ENCODE measurements at places on chromosomes 2 and 18.

DNA sequence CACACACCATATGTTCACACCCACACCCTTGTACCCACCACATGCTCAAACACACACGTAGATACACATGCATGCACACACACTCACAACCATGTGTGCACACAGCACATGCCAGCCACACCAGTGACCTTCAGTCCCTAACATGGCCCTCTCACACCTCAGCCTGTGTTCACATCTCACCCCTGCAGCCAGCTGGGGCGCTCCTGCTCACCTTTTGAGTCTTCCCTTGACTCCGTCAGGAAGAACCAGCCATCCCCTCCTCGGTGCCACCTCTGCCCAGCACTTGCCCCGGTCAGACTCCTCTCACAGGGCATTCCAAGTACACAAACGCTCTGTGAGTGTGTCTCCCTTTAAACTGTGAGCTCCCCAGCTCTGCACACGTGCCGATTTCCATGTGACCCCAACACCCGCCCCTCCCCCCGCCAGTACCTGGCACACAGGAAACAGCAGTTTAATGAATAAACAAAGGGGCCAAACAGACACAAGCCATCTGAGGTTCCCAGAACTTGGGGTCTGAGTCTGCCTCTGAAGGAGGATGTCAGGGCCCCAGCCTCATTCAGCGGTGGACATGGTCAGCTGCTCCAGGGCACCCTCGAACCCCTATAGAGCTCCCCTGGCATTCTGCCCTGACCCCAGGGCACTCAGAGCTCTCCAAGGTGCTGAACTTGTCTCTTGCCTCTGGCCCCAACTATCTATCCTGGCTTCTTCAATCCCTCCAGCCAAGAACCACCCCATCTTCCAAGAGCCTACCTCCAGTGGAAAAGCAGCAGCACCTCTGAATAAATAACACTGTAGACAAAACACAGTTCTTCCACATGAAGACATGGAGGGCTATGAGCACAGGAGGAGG, 252.9 kb downstream of the ATAD2B start:
- DNase-seq: no peak

DNA sequence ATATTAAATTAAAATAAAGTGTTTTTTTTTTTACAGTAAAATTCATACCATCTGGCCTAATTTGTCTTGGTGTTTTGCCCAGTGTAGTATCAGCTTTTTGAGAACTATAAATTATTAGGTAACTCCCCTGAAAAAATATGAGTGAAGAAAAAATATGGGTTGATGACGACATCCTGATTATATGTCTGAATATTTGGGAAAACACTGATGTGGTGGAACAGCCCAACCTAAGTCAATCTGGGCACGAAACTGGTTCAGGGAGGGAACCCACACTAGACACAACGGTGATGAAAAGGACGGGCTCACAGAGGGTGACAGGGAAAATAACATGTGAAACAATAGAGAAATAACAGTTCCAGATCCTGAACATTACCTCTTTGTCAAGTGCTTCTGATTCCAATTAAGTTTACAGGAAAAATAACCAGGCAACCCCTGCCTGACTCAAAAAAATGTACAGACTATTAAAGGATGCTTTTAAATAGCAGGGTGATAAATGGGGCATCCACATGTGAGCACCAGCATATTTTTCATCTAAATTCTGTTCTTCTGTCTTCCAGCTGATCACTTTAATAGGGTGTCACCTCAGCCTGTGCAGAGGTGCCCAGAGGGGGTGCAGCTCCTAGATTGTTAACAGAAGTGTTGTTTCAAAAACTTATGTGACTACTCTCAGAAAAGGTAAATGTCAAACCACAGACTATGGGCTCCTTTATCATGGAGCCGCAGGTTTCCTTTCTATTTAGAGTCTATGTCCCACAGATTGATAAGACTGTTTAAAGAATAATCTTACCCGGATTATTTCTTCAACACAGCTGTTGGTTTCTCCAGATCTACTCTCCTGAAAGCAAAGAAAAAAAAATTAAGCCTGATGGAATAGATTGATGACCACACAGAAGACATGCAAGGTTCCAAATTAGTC, 305.4 kb downstream of the AFF3 start:
- peak; percentile 62 for DNase-seq

DNA sequence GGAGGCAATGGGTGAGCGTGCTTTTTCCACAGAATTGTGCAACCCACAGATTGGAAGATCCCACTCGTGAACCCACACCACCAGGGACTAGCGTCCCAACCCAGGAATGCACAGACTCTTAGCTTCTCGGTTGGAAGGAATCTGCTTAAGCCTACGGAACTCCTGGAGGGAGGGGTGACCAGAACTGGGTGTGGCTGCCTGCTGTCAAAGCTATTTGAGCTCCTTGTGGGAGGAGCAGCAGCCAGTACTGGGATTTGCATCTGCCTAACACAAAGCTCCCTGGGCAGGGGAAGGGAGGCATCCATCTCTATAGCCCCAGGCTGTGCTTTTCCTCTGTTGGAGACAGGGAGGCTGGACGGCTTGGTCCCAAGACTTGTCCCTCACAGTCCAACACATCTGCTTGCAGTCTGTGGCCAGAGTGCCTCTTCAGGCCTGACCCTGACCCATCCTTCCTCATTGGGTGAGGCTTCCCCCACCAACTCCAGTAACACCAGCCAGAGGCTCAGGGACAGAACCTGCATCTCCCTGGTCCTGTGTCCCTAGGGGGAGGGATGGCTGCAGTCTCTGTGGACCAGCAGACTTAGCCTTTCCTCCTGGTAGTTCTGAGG, 27.9 kb downstream of the HNMT start:
- no peak for DNase-seq

DNA sequence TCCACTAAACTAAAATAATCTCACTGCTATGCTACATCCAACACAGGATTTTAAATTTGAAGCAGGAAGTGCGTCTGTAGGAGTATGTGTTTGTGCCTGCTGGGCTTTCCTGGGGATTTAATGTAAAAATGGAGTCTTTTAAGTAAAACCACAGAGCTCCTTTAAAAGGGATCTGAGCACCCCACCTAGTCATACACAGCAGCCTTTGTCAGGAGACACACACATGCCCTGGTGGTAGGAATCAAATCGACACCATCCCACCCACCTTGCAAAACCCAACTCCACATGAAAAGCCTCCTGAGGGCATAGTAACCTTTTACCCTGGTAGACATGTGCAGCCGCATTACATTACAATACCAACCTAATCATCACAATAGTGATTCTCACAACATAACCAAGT, 29.1 kb downstream of the UXS1 start:
- no peak for DNase-seq

- DNase-seq: no peak
Measured at GRCh38 chr18:26868968-26869586, 3.6 kb upstream of the AQP4 start.

DNA sequence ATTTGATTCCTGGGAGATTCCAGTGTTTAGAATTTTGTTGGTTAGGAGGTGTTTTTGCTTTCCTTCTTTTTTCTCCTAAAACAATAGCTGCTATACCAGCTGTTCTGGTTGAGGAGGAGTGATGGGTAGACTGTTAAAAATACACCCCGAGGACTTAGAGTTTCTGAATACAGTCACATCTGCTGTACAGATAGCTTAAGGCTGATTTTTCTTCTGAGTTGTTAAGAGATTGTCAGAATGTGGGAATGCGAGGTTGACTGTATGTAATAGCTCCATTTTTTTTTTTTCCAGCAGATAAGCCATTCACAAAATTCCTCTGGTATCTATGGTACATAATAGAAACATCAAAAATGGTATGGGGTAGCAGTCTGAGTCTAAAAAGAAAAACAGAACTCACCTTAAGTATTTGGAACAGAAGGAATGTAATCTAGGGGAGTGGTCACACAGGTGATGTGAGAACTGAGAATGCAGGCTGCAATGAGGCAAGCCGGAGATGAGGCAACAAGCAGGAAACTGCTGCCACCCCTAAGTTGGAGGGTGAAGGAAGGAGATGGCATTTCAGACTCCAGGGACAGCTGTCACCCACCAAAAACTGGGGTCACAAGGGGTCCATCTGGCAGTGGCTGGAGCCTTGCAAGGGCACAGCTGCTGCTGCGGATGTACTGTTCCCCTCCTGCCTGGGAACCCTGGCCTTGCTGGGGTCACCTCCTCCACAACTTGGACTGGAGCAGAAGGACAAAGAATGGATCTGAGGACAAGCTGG, 2.4 kb downstream of the DGKD start:
- DNase-seq: peak; percentile 33

DNA sequence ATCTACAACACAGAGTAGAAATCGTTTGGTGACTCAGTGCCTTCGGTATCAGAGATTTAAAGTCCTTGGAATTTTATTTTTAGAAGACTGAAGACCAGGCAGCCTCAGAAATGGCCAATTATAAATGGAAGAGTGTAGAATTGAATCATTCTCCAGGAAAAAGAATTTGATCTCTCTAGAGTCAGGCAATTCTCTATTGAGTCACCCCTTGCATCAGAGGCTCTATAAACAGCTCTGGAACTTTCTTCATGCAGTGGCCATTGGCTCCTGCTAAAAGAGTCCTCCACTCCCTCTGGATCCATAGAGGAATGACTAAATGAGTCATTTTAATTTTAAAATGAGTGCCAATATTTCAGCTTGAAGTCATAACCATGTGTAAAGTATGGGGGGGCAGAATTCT, 816.2 kb downstream of the TDRD15 start:
- peak; percentile 0 for DNase-seq

GRCh38 chr2:3243804-3244203, 133.8 kb downstream of the EIPR1 start:
- no peak for DNase-seq

GRCh38 chr2:217854684-217855420, 147.9 kb downstream of the TNS1 start:
- no peak for DNase-seq

DNA sequence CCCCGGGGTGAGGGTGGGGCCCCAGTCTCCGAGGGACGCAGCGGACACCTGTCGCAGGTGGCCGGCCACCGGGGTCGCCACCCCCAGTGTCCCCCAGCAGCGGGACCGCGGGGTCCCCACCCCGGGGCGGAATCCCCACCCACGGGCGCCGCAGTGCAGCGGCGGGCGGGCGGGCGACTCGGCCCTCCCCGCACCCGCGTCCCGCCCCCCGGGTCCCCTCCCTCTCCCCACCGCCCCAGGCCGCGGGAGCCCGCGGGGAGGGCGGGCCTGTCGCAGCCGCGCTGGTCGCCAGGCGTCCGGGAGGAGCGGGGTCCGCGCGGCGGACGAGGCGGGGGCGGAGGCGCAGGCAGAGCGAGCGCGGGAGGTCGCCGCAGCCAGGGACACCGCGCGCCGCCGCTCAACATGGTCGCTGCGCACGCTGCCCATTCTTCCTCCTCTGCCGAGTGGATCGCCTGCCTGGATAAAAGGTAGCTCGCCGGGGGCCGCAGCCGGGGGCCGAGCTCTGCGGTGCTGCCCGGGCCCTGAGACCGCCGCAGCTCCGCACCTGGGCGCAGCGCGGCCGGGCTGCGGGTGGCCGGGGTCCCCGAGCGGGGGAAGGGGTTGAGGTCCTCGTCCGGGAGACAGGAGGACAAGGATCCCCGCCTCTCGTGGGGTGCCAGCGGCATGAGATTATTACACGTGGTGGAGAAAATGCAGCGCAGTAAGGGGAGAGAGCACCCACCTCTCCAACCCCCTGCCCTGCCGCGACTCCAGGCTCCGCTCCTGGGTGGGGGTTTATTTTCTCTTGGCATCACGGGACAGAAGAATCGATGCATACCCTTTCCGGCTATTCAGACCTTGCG, at the start of gene RAPGEF4:
Gene RAPGEF4, plus strand, starts transcription at position 264 of the 842 bp plus-strand sequence. Its CDS starts 139 bp downstream, at position 403.
- no peak for DNase-seq

GRCh38 chr2:31950946-31951562, 59.8 kb downstream of the MEMO1 start:
- no peak for DNase-seq

DNA sequence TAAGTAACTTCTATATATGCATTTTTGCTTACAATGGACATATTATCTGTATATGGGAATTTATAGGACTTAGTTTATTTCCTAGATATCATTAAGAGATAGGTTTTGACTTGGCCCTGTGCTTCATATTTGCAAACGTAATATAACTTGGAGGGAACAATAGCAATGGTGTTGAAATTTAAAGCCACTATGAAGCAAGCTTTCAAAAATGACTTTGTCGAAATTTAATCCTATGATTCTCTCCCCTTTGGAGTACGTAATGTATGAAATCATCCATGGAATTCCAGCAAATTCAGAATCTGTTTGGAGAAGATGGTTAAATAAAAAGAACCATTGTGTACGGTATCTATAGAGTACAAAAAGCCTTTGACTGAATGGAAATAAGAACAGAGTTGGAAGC, 486.3 kb downstream of the ARHGAP15 start:
- DNase-seq: peak; percentile 4

DNA sequence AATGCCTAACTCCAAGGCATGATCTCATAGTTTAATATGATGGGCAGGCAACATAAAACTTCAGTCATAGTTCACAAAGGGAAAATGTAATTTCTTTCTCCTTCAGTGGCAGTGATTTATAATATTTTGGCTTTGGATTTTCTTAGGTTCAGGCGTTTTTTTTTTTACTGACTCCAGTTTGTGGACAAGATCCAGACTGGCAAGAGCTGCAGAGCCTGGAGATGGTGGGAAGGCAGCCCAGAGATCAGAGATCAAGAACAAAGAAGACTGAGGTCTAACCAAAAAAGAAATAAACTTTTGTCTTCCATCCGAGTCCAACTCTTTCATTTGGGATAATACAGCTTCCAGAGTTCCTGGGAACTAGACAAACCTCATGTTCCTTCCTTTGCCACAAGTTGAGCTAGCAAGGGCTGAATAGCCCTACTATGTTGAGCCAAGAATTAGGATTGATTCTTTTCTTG, 215.3 kb upstream of the SETBP1 start:
- DNase-seq: peak; percentile 80

- DNase-seq: no peak
Measured at GRCh38 chr18:32096946-32097345, 5.3 kb downstream of the RNF138 start.

- no peak for DNase-seq
Measured at GRCh38 chr2:239108459-239108858, 260.6 kb downstream of the TWIST2 start.

DNA sequence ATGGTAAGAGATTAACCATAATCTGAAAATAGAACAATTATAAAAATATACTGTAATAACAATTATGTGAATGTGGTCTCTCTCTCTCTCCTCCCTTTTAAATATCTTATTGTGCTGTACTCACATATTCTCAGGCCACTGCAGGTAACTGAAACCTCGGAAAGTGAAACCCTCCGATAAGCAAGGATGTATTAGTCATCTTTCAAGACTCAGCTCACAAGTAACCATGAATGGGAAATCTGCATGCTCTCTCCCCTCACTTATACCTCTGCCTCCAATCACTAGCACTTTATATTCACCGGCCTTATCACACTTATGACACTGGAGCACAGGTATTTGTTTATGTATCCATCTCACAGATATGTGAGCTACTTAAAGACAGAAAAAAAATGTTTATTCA, 139.7 kb downstream of the LRP2 start:
- DNase-seq: no peak

GRCh38 chr2:127622561-127623387, 23.2 kb upstream of the GPR17 start:
- no peak for DNase-seq

DNA sequence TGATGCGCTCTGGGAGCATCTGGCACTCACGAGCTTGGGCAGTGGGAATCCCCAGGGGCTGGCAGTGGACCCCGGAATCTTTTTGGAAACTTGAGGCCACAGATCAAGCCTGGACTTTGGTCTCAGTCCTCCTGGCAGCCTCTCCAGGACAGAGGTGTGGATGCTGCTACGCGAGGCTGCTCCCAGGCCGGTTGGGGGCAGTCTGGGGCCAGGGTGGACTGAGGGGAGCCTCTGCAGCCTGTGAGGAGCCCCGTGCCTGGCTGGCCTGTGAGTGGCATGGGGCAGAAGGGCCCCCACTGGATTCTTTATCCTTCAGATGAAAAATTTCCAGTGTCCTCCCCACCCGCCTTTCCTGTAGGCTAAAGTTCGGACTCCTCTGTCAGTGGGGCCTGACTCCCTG, 12.7 kb upstream of the DES start:
- no peak for DNase-seq
